ENCODE measurements at places on chromosomes 13 and 19. TPM values are rescaled to one million over a fixed set of nuclear protein-coding genes. Genes with fewer than 3 reads are reported as not detected.
A peak's percentile ranks its signal among the peaks of the same experiment; 100 is the strongest.

GRCh38 chr13:91546900-91547299 lies 148.5 kb downstream of the GPC5 start:
- no peaks in the 10 kb centered on the region for H3K27me3 ChIP-seq
- no peaks in the 10 kb centered on the region for H3K4me1 ChIP-seq
- no peaks in the 10 kb centered on the region for H3K36me3 ChIP-seq

DNA sequence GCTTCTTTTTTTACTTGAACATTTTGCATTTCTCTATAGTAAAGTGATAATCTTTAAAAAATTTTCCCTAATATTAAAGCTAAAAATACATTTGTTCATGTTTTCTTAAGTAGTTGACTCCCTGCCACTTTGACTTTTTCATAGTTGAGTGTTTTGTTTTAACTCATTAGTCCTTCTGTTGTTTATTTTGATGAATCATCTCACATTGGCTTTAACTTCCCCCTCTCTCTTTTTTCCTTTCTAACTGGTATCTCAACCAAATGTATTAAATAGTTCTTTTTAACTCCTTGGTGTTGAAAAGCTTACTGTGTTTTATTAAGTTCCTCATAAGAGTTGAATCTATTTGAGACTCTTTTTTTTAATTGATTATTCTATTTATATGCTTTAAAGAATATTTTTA lies 2.8 kb downstream of the TNFSF13B start:
- no peaks in the 10 kb centered on the region for H3K36me3 ChIP-seq
- no peaks in the 10 kb centered on the region for H3K4me1 ChIP-seq
- no peaks in the 10 kb centered on the region for H3K27me3 ChIP-seq
- no peak for DNase-seq
- H3K27ac ChIP-seq, result no peak overlapping the region

The C2CD4C gene
- not detected for polyA plus RNA-seq

The SGCG gene
- polyA plus RNA-seq, result 1.4 TPM

The CYP2S1 gene
- not detected for polyA plus RNA-seq

DNA sequence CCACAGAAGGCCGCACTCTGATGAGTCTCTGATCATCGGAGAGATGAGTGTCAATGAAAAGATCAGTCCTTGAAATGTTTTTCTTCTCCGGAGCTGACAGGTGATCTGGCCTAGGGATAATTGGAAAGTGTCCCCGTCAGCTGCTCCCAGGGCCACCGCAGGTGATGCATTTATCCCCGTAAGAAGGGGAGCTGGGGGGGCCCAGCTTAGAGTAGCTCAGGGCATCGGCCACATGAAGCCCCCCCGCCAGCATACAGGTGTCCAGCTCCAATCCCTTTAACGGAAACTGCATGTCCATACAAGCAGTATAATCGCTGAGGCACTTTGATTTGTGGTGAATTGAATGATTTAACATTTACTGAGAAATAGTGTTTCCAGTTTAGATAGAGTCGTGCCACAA lies 27.7 kb downstream of the ATP4B start:
- H3K27me3 ChIP-seq, result no peaks in the 10 kb centered on the region
- H3K27ac ChIP-seq, result no peak overlapping the region
- H3K4me3 ChIP-seq, result no peak overlapping the region
- no peaks in the 10 kb centered on the region for H3K4me1 ChIP-seq
- no peaks in the 10 kb centered on the region for H3K36me3 ChIP-seq
- DNase-seq, result peak; percentile 30

- no peak for DNase-seq
- no peaks in the 10 kb centered on the region for H3K36me3 ChIP-seq
- H3K27ac ChIP-seq, result no peak overlapping the region
- H3K27me3 ChIP-seq, result no peaks in the 10 kb centered on the region
- H3K4me3 ChIP-seq, result no peak overlapping the region
- H3K4me1 ChIP-seq, result no peaks in the 10 kb centered on the region
These were observed 1890.9 kb downstream of the PCDH9 start for GRCh38 chr13:65339241-65339640.

GRCh38 chr19:24051516-24051915 lies 35.5 kb upstream of the ZNF254 start:
- no peak overlapping the region for H3K27ac ChIP-seq
- no peaks in the 10 kb centered on the region for H3K4me1 ChIP-seq
- H3K4me3 ChIP-seq, result no peak overlapping the region
- no peak for DNase-seq
- no peaks in the 10 kb centered on the region for H3K27me3 ChIP-seq
- peaks cover 24% of the 10 kb centered on the region for H3K36me3 ChIP-seq

The ZFR2 gene
- polyA plus RNA-seq, result not detected

The CA11 gene
- polyA plus RNA-seq, result 13.9 TPM

The ZNF136 gene
- 3.3 TPM for polyA plus RNA-seq

DNA sequence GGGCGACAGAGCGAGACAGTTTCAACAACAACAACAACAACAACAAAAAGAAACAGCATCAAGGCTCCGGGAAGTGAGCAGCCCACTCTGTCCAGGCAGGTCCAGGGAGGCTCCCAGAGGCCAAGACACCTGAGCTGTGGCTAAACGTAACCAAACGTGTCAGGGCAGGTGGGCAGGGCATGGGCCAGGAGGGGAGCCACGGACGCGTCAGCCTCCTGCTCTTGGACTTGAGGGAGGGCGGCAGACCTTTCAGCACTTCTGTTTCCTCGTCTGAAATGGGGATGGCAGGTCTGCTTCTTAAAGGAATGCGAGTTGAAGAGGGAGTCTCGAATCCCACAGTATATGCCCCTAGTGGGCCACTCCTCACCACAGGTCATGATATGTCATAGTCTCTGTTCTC lies 53.8 kb downstream of the MYO9B start:
- no peaks in the 10 kb centered on the region for H3K4me1 ChIP-seq
- no peaks in the 10 kb centered on the region for H3K27me3 ChIP-seq
- DNase-seq, result no peak
- no peaks in the 10 kb centered on the region for H3K36me3 ChIP-seq
- H3K27ac ChIP-seq, result no peak overlapping the region

GRCh38 chr13:99004978-99005377 lies 27.1 kb upstream of the DOCK9 start:
- H3K4me1 ChIP-seq, result peaks cover 3% of the 10 kb centered on the region
- no peaks in the 10 kb centered on the region for H3K27me3 ChIP-seq
- no peak overlapping the region for H3K27ac ChIP-seq
- no peak overlapping the region for H3K4me3 ChIP-seq

The KLHL1 gene
- not detected for polyA plus RNA-seq

The C19orf25 gene
- 19.0 TPM for polyA plus RNA-seq

- DNase-seq, result no peak
- no peak overlapping the region for H3K4me3 ChIP-seq
- H3K36me3 ChIP-seq, result no peaks in the 10 kb centered on the region
- H3K4me1 ChIP-seq, result no peaks in the 10 kb centered on the region
- H3K27me3 ChIP-seq, result no peaks in the 10 kb centered on the region
- no peak overlapping the region for H3K27ac ChIP-seq
These were observed 44.8 kb upstream of the OLFM4 start for GRCh38 chr13:52983836-52984235.

The ZNF835 gene
- 0.84 TPM for polyA plus RNA-seq

GRCh38 chr13:84132491-84132890 lies 250.2 kb upstream of the SLITRK1 start:
- H3K27ac ChIP-seq, result no peak overlapping the region
- DNase-seq, result no peak
- no peak overlapping the region for H3K4me3 ChIP-seq
- no peaks in the 10 kb centered on the region for H3K36me3 ChIP-seq
- H3K27me3 ChIP-seq, result no peaks in the 10 kb centered on the region
- no peaks in the 10 kb centered on the region for H3K4me1 ChIP-seq

GRCh38 chr13:104043184-104043583 lies 977.0 kb upstream of the SLC10A2 start:
- H3K4me1 ChIP-seq, result no peaks in the 10 kb centered on the region
- H3K4me3 ChIP-seq, result no peak overlapping the region

DNA sequence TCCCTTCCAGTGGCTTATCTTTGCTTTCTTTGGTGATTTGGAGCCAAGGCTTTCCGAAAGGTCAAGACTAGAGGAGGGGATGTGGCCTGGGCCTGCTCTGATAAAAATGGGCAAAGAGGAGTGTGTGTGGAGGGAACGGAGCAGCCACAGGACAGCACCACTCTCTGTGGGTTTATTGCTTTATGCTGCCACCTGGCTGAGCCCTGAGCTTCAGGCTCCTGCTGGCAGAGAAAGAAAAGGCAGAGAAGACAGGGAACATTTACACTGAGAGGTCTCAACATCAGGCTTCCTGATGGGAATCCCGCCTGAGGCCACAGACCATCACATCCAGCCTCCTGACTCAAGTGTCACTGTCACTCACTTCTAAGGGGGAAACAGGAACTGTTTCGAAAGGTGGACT lies 9.2 kb upstream of the GSX1 start:
- H3K4me1 ChIP-seq, result no peaks in the 10 kb centered on the region
- no peak overlapping the region for H3K4me3 ChIP-seq
- H3K27me3 ChIP-seq, result peaks cover 3% of the 10 kb centered on the region
- DNase-seq, result no peak

The FGF22 gene
- 4.8 TPM for polyA plus RNA-seq

DNA sequence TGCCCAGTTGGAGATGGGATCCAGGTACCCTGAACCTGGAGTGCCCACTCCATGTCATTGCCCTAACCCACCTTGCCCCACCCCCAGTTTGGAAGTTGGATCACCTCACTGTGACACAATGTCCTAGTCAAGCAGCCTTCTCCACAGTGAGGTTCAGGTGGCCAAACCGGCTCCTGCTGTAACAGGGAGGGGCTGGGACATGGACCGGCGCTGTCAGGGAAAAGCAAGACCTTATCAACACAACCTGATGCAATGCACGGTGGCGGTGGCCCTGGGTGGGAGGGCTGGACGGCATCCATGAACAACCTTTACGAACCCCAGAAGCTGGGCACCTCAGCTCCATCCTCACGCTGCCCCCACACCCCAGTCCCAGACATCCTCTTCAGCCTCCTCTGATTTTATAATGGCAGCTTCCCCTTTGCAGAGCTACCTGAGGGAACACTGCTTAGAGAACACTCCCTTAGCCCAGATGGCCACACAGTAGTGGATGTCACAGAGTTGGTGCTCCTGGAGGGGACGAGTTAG lies 1.6 kb upstream of the KRTDAP start:
- no peak for DNase-seq
- no peaks in the 10 kb centered on the region for H3K4me1 ChIP-seq
- H3K27ac ChIP-seq, result no peak overlapping the region
- H3K4me3 ChIP-seq, result no peak overlapping the region

DNA sequence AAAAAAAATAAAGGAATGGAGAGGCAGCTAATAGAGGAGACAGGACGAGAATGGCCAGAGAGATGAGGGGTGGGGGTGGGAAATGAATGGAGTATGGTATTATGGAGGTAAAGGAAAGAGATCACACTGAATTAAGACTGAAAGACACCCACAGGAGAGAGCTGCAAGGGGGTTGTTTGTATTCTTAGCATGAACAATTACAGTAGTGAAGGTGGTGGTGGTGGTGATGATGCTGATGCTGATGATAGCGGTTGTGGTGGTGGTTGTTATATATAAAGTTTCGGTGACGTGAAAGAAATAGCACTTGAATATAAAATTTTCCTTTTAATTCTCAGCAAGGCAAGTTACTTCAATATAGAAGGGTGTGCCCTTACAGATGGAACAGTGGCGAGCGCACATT lies 2.8 kb upstream of the ADGRE3 start:
- H3K36me3 ChIP-seq, result no peaks in the 10 kb centered on the region
- no peaks in the 10 kb centered on the region for H3K4me1 ChIP-seq
- H3K27ac ChIP-seq, result no peak overlapping the region

The NFKBIB gene
- polyA plus RNA-seq, result 30.1 TPM

The SPTBN4 gene
- 0.25 TPM for polyA plus RNA-seq

The ZNF284 gene
- polyA plus RNA-seq, result 2.0 TPM

GRCh38 chr13:76397413-76397812 lies 488.8 kb downstream of the KCTD12 start:
- H3K36me3 ChIP-seq, result no peaks in the 10 kb centered on the region
- no peak overlapping the region for H3K27ac ChIP-seq
- H3K4me3 ChIP-seq, result no peak overlapping the region
- no peaks in the 10 kb centered on the region for H3K27me3 ChIP-seq
- H3K4me1 ChIP-seq, result no peaks in the 10 kb centered on the region

The MAP4K1 gene
- 1.6 TPM for polyA plus RNA-seq

The LGI4 gene
- 15.0 TPM for polyA plus RNA-seq

The AZU1 gene
- not detected for polyA plus RNA-seq

DNA sequence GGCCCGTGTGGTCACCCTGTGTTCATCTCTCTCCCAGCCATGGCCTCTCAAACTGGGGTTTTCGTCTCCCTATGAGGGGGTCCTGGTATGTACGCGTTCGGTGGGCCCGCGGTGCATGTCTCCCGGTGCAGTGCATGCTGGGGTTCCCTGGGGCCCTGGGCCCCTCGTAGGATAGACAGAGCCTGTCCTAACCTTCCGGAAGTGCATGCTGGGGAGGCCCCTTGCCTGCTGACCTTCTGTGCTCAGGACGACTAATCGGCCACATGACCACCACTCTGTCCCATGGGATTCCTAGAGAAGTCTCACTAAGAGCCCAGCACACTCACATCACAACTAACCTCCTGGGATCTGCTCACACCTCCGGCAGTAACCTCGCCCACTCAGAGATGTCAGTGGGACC lies 4.9 kb upstream of the USE1 start:
- H3K27me3 ChIP-seq, result no peaks in the 10 kb centered on the region
- H3K4me1 ChIP-seq, result no peaks in the 10 kb centered on the region
- no peak overlapping the region for H3K27ac ChIP-seq
- no peak for DNase-seq
- H3K4me3 ChIP-seq, result no peak overlapping the region
